ENCODE measurements at places on chromosomes 11 and 22.

- no peak for DNase-seq
Observed at GRCh38 chr22:42922374-42923191, 65.5 kb upstream of the ARFGAP3 start.

DNA sequence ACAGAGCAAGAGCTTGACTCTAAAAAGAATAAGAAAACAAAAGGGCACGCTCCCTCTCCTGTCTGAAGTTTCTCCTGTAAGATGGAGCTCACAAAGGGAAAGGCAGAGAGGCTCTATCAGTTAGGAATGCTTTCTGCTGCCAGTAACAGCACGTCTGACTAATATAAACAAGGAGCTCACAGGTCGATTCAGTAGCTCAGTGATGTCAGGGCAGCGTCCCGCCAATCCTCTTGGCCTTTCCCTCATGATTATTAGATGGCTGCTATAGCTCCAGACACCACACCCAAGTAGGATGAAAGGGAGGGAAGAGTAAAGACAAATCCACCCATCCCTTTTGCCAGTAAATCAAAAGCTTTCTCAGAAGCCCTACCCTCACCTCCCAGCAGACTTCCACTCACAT is 51.3 kb upstream of the HMGXB4 start:
- DNase-seq = no peak

DNA sequence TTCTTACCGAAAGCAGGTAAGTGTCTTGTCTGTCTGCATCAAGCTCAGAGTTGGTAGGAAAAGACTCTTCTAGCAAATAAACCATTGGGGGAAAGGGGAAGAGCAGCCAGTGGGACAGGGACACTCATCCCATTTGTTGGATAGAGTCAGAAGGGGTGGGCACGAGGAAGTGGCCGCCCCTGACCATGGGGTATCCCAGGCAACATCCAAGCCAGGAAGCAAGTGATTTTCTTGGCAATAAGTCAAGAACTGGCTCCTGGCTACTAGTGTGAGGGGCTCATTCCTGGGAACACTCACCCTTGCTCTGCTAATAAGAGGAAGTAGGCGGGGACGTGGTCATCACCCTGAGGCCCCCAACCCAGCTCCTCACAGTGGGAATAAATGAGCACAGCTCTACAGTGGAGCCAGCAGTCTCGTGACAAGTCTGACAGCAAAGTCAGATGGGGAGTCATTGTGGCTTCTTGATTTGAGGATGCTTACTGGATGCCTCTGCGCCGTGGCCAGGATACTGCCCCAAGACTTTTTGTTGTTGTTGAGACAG is 6.7 kb downstream of the SLC25A18 start:
- no peak for DNase-seq

DNA sequence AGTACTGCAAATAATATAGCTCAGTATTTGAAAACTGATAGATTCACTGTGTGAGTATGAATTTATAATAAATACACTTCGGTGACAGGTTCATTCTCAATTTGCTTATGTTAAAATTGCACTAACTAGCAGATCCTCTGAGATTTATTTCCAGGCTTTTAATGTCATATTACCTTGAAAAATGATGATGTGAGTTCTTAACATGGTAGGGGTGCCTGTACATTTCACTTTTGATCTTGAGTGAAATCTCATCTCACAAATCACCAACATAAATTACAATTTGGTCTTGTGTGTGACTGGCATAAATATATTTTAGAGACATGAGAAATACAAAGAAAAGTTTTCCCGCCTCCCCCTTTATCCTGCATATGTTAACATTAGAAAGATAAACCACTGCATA is 240.4 kb downstream of the DYNC2H1 start:
- DNase-seq = no peak

Measured in nucleus accumbens (tissue), 56 donors.